ENCODE measurements at places on chromosomes 6 and 20. TPM values are rescaled to one million over a fixed set of nuclear protein-coding genes. Genes with fewer than 3 reads are reported as not detected.
A peak's percentile ranks its signal among the peaks of the same experiment; 100 is the strongest.

DNA sequence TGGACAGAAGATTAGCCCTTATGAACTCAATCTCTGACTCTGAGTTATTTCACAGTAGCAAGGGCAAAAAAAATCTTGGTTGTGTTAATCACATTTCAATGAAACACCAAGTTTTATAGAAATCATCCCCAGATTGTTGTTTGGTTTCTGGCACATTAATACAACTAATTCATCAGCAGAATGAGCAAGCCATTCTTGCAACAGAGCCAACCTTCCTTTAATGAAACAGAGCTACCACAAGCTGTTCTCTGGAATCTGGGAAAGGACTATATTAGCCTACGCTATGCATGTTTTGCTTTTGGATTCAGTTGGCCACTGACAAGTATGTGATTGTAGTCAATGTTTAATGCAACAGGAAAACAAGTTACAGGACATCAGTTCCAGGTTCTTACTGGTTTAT is 13.8 kb upstream of the POPDC3 start:
- no peak for DNase-seq

Gene PHACTR1
- total RNA-seq = 33.6 TPM

DNA sequence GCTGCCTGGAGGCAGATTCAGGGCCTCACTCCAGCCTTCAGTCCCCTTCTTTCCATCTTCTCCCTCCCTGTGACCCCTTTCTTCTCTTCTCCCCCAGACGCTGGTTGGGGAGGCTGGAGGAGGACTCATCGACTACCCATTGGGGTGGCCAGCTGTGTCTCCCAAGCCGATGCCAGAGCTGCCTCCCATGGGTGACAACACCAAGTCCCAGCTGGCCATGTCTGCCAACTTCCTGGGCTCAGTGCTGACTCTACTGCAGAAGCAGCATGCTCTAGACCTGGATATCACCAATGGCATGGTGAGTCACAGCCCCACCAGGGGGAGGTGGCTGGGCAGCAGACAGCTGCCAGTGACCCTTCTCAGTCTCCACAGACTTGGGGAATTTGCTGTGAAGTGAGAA is 12.9 kb downstream of the BPIFB4 start:
- DNase-seq = no peak

- DNase-seq = peak; percentile 84
Measured at GRCh38 chr6:121436960-121437850, 1.8 kb downstream of the GJA1 start.

GRCh38 chr6:45772886-45773495 is 242.7 kb downstream of the CLIC5 start:
- DNase-seq = no peak

DNA sequence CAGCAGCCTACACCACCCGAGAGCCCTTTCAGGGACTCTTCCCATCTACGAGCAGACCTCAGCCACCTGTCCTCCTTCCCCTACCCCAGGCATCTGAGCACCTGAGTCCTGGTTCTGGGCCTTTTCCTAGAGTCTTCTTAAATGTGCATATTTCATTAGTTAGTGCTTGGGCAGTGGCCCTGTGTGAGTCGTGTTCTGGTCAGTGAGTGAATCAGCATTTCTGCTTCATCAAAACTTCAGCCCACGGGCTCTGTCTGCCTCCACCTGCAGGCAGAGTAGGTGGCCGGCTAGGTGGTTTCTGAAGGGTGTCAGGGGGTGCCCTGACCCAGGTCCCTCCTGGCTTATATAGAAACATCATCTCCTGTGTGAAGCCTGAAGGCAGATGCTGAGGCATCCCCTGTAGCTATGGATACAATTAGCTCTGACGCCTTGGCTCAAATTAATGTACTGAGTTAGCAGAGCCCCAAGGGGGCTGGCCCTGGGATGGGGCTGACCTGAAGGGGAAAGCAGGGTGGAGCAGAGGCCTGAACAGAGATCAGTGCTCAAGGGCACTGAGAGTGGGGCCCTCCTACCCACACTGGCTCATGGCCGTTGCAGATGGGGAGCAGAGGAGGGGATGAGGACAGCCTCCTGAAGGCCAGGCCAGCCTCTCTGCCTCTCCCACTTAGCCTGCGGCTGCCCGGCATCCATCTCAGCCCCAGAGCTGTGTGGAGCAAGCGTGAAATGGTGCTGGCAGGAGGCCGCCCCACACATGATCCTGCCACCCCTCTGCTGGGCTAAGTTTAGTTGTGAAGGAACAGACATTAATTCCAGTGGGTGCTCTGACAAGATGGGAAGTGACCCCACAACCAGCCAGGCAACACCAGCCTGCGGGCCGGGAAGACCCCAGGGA is 13.6 kb downstream of the IP6K3 start:
- no peak for DNase-seq

GRCh38 chr6:127302728-127303660 is 36.3 kb downstream of the RNF146 start:
- DNase-seq = peak; percentile 51

DNA sequence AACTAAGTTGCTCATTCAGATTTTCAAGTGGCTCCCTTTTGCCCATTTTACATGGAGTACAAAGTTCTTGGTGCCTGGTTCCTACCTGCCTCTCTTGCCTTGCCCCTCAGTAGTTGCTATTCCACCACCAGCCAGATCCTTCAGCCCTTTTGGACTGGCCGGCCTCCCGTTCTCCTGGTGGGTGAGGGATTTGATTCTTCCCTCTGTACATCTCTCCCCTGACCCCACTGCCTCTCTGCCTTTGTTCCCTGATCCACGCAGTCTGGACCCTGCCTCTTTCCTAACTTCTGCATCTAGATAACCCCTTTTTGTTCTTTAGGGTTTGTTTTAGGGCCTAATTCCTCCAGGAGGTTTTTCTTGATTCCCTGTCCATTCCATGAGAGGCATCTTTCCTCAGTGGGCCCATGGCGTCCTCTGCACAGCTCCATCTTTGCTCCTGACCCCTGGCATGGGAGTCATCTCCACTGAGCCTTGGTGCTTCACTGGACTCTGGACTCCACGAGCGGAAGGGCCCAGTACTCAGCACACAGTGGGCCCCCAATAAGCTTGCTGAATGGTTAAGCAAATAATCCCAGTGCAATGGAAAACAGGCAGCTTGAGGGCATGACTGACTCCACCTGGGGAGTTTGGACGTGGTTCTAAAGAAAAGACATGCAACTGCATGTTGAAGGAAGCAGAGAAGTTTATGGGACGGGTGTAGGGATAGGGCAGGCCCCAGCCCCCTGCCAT is 309.3 kb upstream of the SUPT3H start:
- no peak for DNase-seq

Gene PPIL1
- total RNA-seq = 21.3 TPM

Gene SIM1
- 31.8 TPM for total RNA-seq

- DNase-seq = peak; percentile 89
Measured at GRCh38 chr6:41503827-41504465, 42.2 kb upstream of the FOXP4 start.

DNA sequence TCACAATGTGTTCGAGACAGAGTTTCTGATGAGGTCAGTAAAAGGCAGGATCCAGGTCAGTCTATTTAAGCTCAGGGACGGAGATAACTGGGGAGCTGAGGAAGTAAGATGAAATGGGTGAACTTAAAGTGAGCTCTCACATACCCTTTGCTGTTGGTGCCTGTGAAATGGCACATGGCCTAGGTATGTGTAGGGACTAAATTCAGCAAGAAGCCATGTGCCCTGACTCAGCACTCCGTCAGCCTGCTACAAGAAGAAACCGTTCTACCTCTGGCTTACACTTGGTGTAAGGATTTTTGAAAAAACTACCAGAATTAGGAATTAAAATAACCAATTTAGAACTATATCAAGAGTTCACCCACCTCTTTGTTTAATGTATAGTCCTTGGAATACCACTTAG is 41.1 kb upstream of the TRDN start:
- DNase-seq = no peak

DNA sequence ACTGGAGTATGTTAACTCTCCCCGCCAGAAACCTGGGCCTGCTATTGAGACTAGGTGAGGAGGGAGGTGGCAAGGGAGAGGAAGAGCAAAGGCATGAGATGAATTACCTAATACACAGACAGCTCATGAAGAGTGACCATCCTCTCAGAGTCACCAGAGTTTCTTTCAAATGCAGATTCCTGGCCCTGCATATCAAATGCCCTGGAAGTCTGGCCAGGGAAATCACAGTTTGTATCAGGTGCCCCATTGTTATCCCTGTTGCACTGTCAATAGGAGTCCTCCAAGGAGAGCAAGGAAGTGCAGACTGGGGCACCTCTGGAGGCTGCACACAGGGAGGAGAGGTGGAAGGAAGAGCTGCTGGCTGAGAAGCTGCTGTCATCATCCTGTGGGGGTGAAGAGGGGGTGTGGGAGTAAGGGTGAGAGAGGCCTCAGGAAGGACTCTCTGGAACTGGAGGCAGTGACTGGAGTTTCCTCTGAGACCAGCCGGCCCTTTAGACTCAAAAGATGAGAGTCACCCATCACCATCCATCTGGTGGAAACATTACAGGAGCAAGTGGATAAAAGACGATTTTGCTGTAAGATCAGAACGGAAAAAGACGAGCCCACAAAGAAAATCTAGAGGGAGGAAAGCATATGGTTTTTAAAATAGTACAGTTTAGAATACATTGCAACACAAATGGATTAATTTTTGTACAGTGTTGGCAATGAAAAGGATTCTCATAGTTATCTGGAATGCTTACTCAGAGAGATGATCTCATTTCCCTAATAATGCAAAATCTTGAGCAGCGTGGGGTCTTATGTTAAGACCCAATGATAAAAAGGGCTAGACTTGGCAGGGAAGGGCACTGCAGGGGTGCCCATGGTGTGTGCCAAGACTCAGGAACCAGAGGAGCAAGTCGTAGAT is 268.1 kb downstream of the UST start:
- DNase-seq = no peak

DNA sequence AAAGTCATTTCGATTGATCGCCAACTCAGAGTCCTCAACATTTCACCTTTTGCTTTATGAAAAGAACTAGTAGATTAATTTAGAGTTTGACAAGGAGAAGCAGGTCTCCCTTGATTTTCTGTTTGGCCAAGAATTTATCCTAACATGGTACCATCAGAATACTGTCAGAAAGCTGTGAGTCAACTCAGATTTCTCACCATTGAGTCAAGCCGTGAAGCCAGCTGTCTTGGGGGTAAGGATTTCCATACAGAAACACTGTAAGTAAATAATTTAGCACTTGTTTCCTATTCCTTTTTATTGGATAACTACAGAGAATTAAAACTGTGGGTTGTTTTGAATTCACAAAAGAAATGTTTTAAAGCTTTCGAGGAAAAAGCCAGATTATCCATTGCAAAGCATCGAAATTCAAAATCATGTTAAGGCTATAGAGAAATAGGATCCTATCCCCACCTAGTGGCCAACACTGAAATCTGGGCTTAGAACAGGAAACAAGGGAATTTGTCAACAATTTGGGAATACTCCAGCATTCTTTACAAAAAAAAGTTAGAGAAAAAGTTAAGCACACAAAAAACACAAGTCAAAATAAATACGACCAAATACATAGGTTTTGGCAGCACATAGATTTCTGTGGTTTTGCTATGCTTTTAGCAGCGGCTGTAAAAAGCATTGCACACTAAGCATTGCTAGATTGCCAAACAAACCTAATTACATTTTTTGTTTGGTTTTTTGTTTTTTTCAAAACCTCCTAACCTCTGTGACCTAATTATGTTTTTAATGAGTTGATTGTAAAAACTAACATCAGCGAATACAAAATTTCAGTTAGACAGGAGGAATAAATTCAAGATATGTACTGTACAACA is 44.2 kb downstream of the COL11A2 start:
- DNase-seq = no peak

Gene PRL
- total RNA-seq = not detected

GRCh38 chr20:14414560-14414959 is 77.1 kb upstream of the FLRT3 start:
- no peak for DNase-seq

DNA sequence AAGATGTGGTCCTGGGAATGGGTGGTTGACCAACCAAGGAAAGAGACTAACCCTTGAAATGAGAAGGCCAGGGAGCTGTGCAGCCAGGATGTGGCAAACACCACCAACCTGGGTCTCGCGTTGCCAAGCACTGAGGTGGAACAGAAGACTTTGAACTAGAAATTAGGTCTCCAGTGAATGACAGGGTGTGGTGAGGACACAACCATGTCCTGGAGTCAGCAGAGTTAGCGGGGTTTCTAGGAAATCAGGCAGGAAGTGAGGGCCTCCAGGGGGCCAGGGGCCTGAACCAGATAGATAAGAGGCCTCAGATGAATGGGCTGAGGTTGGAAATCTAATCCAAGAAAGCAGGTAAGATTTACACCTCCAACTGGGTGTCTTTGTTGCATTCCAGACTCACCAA is 353.3 kb upstream of the ARID1B start:
- DNase-seq = no peak

GRCh38 chr20:64116016-64116415 is 8.7 kb upstream of the NPBWR2 start:
- DNase-seq = peak; percentile 69

DNA sequence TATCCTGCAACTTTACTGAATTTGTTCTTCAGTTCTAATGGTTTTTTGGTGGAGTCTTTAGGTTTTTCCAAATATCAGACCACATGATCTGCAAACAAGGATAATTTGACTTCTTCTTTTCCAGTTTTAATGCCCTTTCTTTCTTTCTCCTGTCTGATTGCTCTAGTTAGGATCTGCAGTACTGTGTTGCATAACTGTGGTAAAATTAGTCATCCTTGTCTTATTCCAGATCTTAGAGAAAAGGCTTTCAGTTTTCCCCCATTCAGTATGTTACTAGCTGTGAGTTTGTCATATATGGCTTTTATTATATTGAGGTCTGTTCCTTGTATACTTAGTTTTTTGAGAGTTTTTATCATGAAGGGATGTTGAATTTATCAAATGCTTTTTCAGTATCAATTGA is 4.3 kb downstream of the MICA start:
- DNase-seq = no peak

Gene SASH1
- 148 TPM for total RNA-seq

DNA sequence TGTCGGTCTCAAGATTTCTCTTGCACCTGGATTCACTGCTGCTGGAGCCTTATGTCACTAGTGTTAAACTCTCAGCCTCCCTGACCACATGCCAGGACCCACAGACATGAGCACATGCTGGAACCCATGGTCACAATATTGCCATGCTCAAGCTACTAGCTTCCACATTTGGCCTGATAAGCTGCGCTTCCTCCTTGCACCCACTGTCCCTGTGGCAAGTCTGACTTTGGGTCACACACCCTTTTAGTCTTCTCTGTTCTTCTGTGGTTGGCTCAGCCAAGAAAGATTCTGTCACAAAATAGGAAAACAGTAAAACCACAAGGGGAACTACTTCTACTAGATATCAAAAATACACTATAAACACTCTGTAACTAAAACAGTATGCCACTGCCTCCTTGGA is 68.9 kb upstream of the HDAC2 start:
- DNase-seq = no peak

DNA sequence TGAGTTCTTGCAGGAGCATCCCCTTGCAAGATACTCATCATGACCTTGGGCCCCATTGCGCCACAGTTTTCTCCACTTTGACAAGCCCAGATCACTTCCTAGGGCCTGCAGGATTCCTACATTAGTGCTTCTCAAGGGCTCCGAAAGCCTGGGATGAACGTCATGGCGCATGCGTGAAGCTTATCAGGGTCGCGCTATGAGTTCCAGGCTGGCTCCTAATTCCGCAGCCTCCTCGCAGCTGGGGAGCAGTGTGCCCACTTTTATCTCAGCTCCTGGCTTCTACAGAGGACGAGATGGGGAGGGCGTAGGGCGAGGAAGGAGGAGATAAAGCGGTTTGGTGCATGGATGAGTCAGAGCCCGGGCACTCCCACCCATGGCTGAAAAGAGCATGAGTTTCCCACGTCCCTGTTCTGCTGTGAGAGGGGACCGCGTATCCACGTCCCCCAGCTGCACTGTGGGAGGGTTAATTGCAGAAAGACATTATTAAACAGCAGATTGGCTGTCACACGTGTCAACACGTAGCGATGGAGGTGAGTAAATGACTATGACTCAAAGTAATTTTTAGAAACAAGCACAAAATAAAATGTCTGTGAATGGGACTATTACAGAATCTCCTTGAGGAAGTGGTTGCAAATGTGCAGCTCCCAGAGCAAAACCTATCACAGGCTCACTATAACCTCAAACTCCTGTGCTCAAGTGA is 72.9 kb upstream of the DSP start:
- no peak for DNase-seq

All from kidney (tissue), 22 donors.